RPMI7951 (cell line): ENCODE measurements at places on chromosomes 2 and 18.

DNA sequence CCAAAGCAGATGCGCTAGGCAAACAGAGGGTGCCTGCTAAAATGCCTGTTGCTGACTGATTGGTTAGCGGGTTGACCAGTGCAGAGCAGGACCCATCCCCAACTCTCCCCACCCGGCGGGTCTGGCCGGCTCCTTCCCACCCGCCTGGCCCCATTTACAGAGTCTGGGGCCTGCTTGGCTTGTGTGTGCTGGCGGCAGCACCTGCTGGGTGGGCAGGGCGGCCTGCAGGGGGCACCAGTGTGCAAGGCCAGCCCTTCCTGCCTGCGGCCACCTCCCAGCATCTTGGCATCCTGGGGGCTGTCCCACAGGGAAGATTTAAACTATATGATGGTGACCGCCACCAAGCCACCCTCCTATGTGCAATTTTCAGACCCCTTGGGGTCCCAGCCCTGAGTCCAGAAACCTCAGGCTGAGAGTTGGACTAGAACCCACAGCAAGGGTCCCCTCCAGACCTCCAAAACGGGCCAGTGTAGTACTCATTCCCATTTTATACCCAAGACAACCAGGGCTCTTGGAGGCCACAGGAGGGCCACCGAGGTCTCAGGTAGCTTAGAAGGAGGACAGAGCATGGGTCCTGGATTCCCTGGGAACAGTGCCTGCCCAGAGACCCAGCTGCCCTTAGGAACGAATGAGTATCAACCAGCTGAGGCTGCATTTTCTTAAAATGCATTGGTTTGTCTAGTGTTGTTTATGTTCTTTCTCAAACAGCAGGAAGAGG, 173.6 kb downstream of the SMAD7 start:
- peak; percentile 31 for DNase-seq

DNA sequence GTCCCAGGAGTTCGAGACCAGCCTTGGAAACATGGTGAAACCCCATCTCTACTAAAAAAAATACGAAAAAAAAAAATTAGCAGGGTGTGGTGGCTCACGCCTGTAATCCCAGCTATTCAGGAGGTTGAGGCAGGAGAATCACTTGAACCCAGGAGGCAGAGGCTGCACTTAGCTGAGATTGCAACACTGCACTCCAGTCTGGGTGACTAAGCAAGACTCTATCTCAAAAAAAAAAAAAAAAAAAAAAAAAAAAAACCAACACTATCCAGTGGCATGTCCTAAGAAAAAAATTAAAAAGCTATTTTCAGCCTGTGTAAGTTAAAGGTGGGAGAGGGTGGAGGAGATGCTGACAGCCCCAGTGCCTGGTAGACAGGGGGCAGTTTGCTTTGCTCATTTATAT, 32.2 kb upstream of the REL start:
- DNase-seq: no peak

GRCh38 chr18:49716035-49716434, 97.3 kb downstream of the ACAA2 start:
- DNase-seq: no peak

DNA sequence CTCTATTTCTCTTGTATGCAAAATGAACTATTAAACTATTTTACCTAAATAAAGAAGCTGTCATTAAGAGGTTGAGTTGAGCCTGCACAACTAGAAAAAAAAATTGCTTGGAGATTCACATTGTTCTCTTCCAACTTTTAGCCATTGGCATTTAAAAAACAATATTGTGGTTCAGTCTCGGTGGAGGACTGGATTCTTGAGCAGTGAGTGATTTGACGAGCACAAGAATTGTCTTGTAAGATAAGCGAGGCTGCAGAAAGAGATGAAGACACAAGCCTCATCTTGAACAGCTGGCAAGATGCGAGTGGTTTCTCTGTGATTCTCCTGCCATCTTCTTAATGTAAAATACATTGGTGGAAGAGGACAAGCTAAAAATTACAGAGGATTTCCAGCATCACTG, 67.0 kb downstream of the GALR1 start:
- DNase-seq: peak; percentile 49

DNA sequence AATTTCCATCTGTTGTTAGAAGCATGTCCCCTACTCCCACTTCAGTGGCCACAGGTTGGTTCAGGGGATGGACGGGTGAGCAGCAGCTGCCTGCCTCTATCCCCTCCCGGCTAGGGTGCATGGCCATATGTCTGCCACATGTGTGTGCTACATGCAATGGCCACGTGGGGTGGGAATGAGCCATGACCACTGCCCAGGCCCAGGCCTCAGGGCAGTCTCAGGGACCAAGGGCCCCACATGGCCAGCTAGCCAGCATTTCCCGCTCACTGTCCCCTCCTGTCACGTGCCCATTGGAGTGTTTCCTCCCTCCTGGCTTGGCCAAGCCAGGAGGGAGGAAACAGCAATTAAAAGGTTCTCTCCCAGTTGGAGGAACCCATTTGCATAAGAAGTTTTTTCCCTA, 117.1 kb downstream of the KCNS3 start:
- peak; percentile 76 for DNase-seq

GRCh38 chr2:229141424-229142025, 129.6 kb downstream of the PID1 start:
- peak; percentile 84 for DNase-seq

DNA sequence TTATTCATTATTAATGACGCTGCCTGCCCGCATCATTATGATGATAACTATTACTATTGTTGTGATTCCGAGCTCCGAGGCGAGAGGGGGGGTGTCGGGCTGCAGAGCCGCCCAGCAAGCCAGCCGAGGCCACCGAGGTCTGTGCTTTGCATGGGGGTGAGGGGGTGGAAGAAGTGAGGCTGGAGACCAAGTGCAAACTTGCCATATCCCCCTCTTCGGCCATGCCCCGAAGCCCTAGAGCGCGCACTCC, 3.6 kb downstream of the BCL11A start:
- DNase-seq: no peak

- DNase-seq: no peak
These were observed 287.0 kb downstream of the SLC8A1 start for GRCh38 chr2:40164736-40165508.

DNA sequence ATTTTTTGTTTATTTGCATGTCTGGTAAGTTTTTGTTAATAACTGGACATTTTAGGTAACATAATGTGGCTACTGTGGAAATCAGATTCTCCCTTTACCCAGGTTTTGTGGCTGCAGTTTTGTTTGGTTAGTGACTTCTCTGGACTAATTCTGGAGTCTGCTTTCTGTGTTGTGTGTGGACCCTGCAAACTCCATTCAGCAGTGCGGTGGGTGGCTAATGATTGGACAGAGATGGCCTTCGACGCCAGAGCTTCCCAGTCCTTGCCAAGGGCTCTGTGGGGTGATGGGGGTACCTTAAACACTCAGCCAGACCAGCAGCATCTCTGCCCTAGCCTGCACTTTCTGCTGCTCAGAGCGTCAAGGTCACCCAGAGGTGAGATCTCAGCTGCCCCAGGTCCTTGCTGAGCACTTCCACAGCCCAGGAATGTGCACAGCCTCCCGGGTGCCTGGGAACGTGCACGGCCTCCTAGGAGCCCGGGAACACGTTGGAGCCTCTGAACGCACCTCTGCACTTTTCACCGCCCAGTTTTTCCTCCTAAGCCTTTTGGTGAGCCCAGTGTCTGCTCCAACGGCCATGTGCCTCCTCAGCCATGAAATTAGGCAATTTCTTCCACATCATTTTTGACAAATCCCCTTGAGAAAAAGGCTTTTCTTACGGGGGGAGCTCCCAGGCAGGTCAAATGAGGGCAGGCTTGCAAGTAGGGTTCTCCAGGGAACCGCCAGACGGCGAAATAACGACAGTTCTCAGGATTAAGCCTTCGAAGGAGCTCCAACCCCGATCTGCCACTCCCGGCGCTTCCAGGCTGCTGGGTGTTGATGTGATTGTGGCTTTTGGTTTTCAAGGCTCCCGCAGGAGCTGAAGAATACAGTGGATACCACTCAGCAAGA, 35.2 kb upstream of the KLF11 start:
- peak; percentile 43 for DNase-seq

- peak; percentile 36 for DNase-seq
These were observed 822 bp downstream of the PSMG2 start for GRCh38 chr18:12703664-12704063.

GRCh38 chr18:10099539-10100140, 185.8 kb downstream of the VAPA start:
- peak; percentile 83 for DNase-seq

GRCh38 chr2:202510911-202511310, 123.9 kb upstream of the FAM117B start:
- DNase-seq: no peak

DNA sequence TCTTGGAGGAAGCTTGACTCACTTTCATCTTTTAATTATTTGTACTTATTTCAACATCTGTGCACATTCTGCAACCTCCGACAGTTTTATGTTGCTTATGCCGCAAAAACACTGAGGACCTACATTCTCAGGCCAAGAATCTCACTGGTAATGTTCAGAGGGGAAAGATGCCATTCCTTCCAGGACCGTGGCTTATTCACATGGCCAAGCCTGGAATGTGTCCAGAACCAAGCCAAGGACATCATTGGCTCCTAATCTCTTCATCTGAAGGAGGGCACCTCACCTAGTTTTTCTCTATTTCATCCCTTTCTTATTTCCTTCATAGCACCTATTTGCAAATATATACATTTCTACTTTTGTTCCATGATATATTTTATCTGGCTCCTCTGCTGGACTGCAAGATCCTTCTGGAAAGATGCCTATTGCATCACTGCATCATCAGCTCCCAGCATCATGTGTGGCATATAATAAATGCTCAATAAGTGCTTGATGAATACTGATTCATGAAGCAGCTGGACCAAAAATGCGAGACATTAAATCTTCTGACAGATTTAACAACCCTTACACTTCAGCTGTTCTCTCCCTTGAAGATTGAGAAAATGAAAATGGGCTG, 377.1 kb downstream of the TNS1 start:
- peak; percentile 19 for DNase-seq

- DNase-seq: no peak
These were observed 54.6 kb upstream of the ZFP36L2 start for GRCh38 chr2:43280994-43281393.

GRCh38 chr2:220120041-220120440, 492.6 kb downstream of the SLC4A3 start:
- DNase-seq: no peak

GRCh38 chr18:13279181-13280069, 60.9 kb downstream of the LDLRAD4 start:
- DNase-seq: no peak

- DNase-seq: peak; percentile 47
These were observed 85.8 kb upstream of the FAM237A start for GRCh38 chr2:206556357-206556949.

DNA sequence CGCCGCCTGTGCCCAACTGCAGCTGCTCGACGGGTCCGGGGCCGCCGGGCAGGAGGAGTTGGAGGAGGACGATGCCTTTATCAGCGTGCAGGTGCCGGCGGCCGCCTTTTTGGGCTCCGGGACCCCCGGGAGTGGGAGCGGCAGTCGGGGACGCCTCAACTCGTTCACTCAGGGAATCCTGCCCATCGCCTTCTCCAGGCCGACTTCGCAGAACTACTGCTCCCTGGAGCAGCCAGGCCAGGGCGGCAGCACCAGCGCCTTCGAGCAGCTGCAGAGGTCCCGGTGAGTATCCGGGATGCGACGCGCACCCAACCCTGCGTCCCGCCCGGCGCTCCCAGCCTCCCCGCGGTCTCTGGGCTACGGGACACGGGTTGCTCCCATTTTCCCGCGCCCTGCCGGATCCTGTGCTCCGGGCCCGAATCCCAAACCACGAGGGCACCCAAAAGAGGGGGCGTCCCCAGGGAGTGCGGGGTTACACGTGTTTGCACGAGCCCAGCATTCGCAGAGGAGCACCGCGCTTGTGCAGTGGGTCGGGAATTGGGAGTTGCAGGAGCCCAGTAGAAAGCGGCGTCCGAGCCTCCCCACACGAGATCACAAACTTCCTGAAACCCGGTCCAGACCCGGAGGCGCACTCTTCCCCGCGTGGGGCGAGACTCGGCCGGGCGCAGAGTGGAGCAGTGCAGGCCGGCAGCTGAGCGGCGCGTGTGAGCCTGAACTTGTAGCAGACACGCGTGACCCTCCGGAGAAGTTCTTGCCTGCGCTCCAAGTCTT, 1.2 kb downstream of the CABLES1 start:
- peak; percentile 32 for DNase-seq

GRCh38 chr2:226773291-226773690, 26.3 kb downstream of the IRS1 start:
- DNase-seq: no peak

DNA sequence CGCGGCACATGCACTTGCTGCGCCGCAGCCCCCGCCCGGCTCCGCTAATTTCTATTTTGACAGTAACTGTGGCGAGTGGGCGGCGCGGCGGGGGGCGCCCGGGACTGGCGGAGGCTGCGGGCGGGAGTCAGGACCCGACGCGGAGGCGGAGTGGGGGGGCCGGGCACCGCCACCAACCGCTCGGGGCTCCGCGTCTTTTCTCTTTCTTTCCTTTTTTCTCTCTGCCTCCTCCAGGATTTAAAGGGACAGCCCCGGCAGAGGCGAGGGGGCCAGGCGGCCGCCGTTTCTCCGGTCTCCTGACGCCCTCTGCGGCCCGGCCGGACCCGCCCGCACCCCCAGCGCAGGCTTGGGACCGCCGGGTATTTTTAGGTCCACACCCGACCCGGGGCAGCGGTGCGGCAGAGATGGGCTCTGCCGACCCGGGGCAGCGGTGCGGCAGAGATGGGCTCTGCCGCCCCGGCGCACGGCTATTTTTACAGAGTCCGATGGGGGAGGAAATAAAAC, 460 bp upstream of the ZBTB7C start:
- DNase-seq: peak; percentile 15

DNA sequence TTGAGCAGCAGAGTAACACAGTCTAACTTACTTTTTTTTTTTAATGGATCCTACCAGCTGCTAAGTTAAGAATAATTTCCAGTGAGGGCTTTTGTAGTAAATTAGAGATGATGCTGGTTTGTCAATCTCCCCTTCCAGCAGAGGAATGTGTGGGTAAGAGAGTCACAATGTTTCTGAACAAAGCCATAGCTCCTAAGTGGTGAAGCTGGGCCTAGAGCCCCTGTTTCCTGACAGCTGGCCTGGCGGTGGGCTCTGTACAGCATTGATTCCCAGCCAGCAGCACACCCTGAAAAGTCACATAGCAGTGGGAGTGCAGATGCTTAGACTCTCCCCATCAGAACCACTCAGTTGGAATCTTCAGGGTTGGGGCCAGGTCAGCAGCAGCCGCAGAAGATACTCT, 24.4 kb downstream of the CAPG start:
- DNase-seq: no peak

- DNase-seq: no peak
These were observed 14.4 kb downstream of the FBLN7 start for GRCh38 chr2:112152476-112153178.

DNA sequence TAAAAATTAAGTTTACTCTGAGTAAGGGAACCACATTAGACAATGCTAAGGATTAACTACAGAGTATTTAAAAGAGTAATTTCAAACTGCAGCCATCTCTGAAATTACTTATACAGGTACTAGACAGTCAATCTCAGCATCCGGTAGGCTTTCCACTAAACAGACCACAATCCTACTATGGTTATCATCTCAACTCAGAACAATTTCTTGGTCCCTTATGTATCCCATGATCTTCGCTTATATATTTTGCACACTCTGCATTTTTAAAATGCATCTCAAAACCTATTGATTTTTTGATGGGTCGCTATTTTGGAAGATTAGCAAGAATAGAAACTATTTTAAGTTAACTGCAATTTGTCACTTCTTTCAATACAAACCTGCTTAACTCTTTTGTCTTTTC, 1.4 kb downstream of the PPP4R1 start:
- no peak for DNase-seq
